ENCODE measurements at places on chromosomes 13 and 19. TPM values are rescaled to one million over a fixed set of nuclear protein-coding genes. Genes with fewer than 3 reads are reported as not detected.

DNA sequence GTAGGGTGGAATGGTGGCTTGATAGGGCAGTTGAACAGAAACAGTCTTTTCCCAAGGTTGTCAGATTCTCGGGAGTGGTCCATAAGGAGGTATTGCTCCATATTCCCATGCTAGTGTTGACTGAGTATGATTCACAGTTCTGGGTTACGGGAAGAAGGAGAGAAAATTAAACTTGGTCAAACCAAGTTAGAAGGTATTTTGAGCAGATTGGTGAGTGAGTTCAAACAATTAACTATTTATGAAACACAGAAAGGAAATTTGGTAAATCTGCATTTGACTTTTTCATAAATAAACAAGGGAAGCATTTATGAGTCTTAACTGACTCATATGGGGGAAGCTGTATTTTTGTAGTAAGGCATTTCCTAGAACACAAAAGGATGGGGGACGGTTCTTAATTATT, 2419.4 kb downstream of the PCDH9 start:
- no peak for DNase-seq

- DNase-seq, result peak; percentile 49
These were observed 868 bp upstream of the EGLN2 start for GRCh38 chr19:40797963-40798682.

PSG2 gene
- 0.17 TPM for total RNA-seq

- DNase-seq, result no peak
These were observed 2.4 kb downstream of the HSPH1 start for GRCh38 chr13:31159306-31159705.
